Activated T-helper 1 cell treated with anti-CD3 and anti-CD28 coated beads, Interleukin-12 subunit alpha, Interleukin-12 subunit beta, Interleukin-2, Interleukin-4 antibody, amounts not matched to agents 30 ng/mL and 10 ng/mL and 1 ng/mL, durations not matched to agents 14 hours and 24 hours and 36 hours (primary cell): ENCODE measurements at places on chromosomes 2 and 18. TPM values are rescaled to one million over a fixed set of nuclear protein-coding genes. Genes with fewer than 3 reads are reported as not detected.

- no peak for DNase-seq
Observed at GRCh38 chr2:177315364-177315763, 50.8 kb upstream of the NFE2L2 start.

DNA sequence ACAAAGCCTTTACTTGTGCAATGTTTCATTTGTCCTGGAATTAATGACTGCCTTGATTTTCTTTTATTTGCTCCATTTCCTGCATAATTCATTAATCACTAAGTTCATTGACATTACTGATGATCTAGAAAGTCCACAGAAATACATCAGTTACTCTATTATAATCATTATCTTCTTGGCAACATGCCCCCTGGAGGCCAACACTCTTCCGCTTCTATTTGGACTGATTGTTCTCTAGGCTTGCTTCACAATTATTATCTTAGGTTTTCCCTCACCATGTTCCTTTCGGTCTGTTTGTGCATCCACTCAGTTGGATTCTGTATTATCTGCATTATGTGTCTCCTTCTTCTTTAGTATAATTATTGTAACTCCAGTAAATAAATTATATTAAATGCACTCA lies 461.0 kb upstream of the CDH2 start:
- no peak for DNase-seq

GRCh38 chr2:210190345-210190744 lies 19.1 kb upstream of the KANSL1L start:
- no peak for DNase-seq

DNA sequence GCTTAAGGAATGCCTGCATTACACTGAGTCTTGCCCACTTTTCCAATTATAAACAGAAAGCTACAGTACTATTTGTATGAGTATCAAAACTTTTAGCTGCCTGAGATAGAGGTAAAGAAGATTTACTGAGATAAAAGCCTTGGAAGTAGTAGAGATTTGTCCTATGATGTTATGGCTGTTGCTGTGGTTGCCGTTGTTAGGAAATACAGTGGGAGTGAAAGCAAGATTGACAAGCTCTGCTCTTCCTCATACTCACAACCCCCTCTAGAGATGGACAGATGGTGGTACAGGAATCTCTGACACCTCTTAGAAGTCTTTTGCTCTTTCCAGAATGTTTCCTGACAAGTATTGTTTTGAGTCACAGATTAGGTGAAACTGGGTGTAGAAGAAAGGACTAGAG lies 242.5 kb downstream of the RPIA start:
- DNase-seq: no peak

DNA sequence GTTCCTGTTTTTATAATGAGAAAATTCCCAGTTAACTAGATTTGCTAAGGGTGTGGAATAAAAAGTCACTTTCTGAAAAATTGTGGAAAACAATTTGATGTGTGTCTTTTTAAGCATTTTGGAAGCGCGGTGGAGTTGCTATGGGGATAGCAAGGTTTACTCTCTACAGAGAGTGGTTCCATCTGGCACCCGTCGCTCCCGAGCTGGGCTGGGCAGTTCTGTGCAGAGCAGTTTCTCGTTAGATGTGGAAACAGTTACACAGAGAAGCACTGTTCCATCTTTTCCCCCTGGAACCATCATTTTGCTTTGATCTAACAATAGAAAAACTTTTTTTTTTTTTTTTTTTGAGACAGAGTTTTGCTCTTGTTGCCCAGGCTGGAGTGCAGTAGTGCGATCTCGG lies 17.4 kb downstream of the LDLRAD4 start:
- DNase-seq: no peak

DNA sequence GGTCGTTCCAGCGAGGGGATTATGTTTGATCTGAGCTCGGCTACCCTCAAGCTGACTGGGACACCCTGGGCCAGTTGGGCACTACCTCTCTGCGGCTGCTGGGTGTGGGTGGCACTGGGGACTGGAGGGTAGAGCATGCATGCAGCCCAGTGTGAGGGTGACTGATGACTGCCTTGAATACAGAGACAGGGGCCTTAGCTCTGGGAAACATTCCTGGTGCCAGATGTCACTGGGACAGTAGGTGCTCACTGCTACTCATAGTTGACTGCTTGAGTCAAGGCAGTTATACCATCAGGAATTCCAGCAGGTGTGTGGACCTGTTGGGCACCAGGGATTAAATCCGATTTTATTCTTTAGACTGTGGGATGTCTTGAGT lies 33.6 kb upstream of the ATP6V1B1 start:
- DNase-seq: no peak

- DNase-seq: no peak
Observed at GRCh38 chr2:204060841-204061240, 124.3 kb downstream of the ICOS start.

- DNase-seq: no peak
Observed at GRCh38 chr2:240996834-240997140, 1.6 kb upstream of the SNED1 start.

DNA sequence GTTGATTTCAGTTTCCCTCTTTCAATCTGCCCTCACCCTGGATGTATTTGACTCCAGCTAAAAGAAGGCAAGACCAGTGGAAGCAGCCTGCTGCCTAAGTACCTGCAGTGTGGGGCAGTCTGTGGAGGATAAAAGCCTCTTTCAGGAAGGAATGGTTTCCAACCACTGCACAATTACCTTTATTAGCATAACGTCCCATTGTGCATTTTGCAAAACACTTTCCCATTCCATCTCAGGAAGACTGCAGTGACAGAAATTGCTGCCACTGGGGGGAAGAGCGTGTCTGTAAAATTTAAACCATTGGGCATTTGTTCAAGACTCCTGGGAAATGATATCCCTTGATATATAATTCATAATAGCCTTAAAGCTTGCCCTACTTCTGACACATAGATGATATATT lies 26.2 kb downstream of the CYRIA start:
- no peak for DNase-seq

- DNase-seq: no peak
Observed at GRCh38 chr2:83323038-83323437, 1136.0 kb downstream of the SUCLG1 start.

DNA sequence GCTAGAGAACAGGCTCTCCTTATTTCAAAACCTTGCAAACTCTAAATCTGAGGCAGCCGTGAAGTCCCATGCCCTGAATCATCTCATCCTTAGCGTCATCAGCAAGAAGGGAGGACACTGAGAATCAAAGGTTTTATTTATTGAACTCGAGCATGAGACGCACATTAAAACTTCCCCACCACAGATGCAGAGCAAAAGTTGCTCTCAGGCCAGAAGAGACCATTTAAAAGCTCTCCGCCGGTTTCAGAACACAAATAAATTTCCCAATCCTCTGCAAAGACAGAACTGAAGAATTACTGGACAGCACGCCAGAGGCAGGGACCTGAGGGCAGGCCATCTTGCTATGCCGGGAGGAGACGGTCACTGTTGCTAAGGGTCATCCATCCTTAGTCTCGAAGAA lies 1.3 kb downstream of the AMMECR1L start:
- no peak for DNase-seq

DNA sequence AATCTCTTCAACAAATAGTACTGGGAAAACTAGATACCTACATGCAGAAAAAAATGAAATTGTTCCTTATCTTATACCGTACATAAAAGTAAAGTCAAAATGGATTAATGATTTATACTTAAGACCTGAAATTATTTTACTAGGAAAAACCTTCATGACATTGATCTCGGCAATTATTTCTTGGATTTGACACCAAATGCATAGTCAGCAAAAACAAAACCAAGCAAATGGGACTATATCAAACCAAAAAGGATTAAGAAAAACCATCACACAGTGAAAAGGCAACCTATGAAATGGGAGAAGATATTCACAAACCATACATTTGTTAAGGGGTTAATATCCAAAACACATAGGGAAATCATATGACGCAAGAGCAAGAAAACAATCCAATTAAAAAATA lies 433.6 kb downstream of the LRATD1 start:
- no peak for DNase-seq

- no peak for DNase-seq
Observed at GRCh38 chr2:147945660-147946059, 74.9 kb downstream of the ORC4 start.

DNA sequence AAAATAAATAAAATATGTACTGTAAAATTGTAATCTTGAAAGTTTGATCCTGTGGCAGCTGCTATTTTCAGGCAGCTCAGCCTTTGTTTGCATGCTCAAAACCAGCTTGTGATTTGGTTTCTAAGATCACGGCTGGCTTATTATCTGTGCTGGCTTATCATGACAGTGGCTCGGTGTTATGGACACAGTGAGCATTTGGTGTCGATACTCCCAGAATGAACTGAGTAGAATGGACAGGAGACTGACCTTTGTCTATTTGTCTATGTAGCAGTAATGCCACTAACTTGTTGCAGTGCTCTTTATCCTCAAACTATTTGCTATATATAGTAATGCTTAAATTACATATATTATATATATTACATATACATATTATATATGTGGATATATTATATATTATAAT lies 58.8 kb downstream of the NEDD4L start:
- DNase-seq: no peak

GRCh38 chr18:9209279-9209678 lies 72.7 kb downstream of the ANKRD12 start:
- no peak for DNase-seq

IMP4 gene
- total RNA-seq: 169 and 184 TPM in 2 replicates

ERICH2 gene
- not detected in 2 replicates for total RNA-seq
